Dorsolateral prefrontal cortex (tissue), 122 donors: ENCODE measurements at places on chromosomes 2 and 18. TPM values are rescaled to one million over a fixed set of nuclear protein-coding genes. Genes with fewer than 3 reads are reported as not detected.

- DNase-seq = no peak
Measured at GRCh38 chr2:150332383-150332782, 155.1 kb downstream of the RND3 start.

- DNase-seq = no peak
Measured at GRCh38 chr2:195961873-195962272, 106.8 kb downstream of the DNAH7 start.

CFC1 gene
- total RNA-seq = 4.0 TPM

- no peak for DNase-seq
Measured at GRCh38 chr2:114082731-114083433, 193.0 kb downstream of the ACTR3 start.

DNA sequence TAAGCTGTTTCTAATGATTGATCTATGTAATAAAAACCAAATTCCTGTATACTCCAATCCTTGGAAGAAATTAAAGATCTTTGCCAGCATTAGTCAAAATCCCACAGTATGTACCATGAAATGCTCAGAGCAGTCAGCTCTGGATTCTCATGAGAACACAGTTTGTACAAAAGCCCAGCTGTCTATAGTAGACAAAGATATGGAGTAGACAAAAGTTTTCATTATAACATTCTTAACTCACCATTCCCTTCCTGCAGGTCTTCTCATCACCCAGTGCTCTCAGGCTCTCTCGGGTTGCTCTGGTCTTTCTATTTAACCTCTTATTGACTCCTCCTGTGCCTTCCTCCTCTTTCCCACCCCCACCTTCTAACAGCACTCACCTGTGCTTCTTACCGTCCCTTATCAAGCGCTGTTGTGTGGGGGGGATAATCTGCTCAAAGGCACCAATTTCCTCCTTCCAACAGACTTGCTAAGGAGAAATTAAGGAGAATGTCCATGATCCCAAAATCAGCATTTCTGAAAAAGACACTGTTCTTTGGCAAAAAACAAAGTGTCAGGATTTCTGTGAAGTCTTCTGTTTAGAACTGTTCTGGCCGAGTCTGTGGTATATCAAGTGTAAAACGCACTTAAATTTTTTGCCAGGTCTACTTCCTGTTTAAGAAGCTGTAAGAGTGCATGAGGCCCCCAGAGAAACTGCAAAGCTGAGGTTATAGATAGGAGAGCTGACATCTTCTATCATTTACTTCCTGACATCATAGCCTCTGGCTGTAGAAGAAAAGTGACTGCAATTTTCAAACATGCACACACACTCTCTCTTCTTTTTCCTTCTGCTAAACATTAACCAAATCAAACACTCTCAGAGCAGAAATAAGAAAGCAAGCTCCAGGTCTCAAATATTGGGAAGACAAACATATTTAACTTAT is 144.1 kb downstream of the EVA1A start:
- DNase-seq = no peak

DNA sequence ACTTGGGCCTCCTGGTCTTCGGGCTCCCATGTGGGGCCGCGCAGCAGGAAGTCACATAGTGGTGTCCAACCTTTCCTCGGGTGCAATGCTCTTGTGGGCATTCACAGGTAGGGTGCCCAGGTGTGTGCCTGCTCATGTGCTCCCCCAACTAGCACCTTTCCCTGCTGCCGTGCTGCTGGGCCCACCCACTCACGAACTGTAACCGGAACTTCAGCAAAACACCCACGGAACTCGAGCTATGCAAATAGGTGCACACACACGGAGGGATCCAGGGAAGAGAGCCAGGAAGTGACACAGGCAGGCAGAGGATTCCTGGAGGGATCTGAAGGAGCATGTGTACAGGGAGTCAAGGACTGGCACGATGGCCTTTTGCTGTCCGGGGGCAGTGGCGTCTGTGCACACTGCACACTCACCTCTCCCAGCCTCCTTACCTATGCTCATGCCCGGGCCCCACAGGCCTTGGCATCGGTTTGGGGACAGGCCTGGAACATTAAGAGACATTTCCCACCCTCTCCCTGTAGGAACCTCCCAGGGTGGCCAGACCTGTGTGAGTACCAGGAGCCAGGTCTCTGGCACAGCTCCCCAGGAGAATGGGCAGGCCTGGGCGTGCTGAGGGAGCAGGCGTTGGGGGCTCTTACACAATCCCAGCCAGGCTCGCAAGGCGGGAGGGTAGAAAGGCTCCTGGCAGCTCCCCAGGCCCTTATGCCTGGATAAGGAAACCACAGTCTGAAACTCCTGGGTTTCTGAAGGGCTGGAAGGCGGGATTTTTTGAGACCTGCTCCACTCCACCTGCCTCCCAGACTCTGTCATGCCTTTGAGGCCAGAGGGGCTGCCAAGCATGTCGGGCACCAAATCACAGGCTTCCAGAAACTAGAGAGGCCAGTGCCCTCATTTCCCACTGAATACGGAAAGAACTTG is 6.6 kb upstream of the PTMA start:
- no peak for DNase-seq

DNA sequence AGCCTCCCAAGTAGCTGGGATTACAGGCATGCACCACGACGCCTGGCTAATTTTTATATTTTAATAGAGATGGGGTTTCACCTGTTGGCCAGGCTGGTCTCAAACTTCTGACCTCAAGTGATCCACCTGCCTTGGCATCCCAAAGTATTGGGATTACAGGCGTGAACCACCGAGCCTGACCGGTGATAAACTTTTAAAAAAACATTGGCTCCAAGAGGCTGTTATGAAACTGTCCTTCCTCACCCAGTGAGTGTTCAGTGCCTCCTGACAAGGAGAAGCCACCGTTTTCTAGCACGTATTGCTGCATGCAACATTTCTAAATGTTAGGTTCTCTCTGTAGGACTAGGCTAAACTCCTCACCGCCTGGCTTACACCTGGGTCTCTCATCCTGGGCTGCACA is 63.3 kb downstream of the EDAR start:
- DNase-seq = no peak

GRCh38 chr2:22276696-22277095 is 1108.3 kb upstream of the KLHL29 start:
- no peak for DNase-seq

DSG1 gene
- 0.80 TPM for total RNA-seq

DNA sequence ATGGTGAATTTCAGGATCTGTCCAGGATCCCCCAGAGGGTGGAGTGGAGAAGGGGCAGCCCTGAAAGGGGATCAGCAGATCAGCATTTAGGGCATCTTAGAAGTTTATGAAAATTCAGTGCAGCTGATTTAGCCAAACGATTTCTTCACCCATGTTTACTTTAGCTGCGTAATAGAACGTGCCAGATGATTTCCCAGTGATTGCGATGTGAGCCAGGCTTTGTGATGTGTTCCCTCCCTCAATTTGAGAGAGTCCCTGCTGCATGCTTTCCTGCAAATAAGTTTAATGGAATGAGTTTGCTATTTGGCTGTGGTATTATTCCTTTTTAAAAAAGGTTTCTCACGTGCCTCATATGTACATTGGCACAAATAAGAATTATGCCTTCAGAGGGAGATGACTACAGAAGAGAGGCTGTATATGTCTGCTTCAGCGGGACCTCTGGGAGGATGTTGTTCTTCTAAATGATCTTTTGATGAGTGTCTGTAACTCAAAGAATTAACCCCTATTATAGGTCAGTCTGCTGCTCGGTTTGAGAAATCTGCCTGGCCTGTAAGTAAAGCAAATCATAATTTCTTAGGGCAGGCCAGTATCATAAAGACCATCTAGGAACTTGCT is 111.9 kb downstream of the MRO start:
- DNase-seq = no peak

DNA sequence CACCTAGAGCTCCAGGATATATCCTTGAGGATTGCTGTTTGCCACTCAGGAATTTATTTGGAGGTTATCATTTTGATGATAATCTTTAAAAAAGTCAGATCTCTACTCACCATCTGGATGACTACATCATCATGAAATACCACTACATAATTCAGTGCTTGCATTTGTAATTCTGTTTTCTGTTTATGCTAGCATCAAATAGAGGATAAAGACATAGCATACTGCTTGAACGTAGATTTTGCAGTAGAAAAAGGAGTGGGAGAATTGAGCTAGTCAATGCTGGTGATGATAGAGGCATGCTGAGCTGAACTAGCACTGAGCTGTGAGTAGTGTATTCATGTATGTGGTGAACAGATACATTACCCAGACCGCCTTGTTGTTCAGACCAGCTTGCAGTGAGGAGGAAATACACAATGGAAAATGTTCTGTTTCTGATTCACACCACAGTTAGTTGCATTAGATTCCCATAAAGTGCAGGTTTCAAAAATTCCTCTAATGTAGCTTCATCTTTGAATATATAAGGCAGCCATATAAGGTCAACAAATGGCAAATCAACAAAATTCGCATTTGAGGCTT is 68.8 kb upstream of the CDC42EP3 start:
- DNase-seq = no peak

- no peak for DNase-seq
Measured at GRCh38 chr2:148455791-148456190, 188.8 kb upstream of the EPC2 start.

GRCh38 chr2:150266931-150267330 is 220.5 kb downstream of the RND3 start:
- DNase-seq = no peak

DNA sequence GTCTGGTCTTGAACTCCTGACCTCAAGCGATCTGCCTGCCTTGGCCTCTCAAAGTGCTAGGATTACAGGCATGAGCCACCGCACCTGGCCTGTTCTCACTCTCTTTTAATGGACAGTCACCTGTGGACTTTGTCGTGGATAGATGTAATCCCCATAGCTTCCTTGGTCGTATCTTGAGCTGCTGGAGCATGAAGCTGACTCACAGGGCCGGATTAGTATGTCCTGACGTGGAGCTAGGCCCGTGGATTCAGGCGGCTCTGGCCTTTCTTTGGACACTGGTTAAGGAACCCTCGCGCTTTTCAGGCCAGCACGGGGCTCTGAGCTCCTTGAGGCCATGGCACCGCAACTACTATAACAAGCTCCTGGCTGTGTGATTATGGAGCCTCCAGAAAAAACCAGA is 27.5 kb upstream of the GBX2 start:
- no peak for DNase-seq

GRCh38 chr2:16330012-16330411 is 335.6 kb downstream of the CYRIA start:
- no peak for DNase-seq

GRCh38 chr2:60028849-60029565 is 524.4 kb downstream of the BCL11A start:
- no peak for DNase-seq

DNA sequence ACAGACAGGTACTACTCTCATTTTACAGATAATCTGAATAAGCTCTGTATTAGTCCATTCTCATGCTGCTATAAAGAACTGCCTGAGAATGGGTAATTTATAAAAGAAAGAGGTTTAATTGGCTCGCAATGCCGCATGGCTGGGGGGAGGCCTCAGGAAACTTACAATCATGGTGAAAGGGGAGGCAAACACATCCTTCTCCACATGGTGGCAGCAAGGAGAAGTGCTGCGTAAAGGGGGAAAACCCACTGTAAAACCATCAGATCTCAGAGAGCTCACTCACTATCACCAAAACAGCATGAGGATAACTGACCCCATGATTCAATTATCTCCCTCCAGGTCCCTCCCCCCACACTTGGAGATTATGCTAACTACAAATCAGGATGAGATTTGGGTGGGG is 254.4 kb downstream of the KCNE4 start:
- no peak for DNase-seq

- no peak for DNase-seq
Measured at GRCh38 chr2:157800838-157801495, 75.2 kb downstream of the ACVR1 start.

- DNase-seq = no peak
Measured at GRCh38 chr2:59888015-59888414, 665.4 kb downstream of the BCL11A start.

DPP10 gene
- total RNA-seq = 100 TPM

DNA sequence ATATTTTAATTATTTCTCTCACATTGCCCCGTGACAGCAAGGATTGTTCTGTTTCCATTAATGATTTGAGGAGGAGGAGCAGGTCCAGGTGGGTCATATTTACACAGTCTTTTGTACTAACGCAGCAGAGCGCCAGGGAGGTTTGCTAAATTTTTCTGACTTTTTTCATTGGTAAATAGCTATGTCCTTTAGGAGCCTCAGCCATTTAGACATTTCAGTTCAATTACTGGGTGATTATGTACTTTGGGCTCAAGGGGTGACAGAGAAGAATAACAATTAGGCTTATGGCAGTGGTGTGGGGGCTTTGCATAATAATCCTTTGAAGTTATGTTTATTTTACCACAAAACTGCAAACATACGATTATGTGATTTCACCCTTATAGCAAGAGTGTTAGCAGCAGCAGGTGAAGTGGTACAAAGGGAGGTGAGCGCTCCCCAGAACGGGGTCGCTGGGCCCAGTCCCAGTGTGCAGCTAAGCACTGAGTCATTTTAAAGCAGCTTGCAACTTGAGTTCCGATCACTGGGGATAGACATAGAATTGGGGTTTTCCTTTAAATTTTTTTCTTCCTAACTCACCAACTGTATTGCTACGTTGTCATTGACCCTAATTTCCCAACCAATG is 80.3 kb downstream of the TSHZ1 start:
- DNase-seq = no peak

SERPINB12 gene
- total RNA-seq = not detected

DNA sequence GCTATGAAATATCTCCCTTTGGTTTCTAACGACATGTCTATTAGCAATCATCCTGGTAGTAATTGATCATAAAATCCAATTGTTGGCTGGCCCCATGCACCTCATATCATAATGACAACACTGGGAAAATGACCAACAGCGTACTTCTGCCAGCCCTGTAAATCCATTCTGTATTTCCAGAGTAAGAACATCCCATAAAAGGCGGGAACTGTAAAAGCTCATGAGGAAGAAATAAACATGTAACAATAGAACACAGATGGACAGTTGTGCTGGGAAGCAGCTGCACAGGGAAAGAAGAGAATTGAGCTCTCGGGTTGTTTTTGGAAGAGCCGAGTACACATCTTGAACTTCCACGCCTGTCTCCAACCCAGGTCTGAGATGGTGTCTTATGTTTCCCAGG is 218.7 kb downstream of the CMPK2 start:
- DNase-seq = no peak

VWC2L gene
- 8.3 TPM for total RNA-seq

DNA sequence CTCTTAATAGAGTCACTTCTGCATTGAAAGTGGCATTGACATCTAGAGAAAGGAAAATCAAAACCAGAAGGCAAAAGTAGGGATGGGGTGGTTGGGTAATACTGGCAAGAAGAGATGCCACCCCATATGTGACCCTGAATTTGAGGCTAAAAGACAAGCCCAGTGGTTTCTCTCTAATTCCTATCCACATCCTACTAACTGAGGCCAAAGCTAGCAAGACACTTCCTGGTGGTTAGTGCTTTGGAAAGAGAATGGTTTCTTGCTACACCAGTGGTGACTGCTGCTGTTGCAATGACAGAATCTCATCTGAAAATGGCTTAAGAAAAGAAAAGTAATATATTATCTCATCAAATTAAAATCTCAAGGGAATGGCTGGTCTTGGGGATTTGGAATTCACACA is 640.6 kb downstream of the EPHA4 start:
- no peak for DNase-seq

CYP27A1 gene
- 67.1 TPM for total RNA-seq

DNA sequence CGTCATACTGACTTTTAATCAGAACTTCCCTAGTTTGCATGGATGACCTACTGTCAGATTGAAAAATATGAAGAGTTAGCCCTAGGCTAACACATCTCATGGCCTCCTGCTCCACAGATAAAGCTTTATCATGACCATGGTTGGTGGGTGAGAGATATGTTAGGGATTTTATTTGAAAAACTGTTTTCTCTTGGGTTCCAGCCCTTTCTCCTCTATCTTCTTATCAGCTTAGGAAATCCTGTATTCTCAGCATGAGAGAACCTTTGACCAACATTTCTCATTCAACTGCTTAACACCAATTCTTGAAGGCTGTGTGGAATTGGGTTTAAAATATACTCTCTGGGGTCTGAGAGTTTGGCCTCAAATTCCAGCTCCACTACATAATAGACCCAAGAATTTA is 1407.0 kb upstream of the CELF4 start:
- no peak for DNase-seq

KRCC1 gene
- 13.3 TPM for total RNA-seq
